Stimulated activated CD8-positive, alpha-beta memory T cell treated with anti-CD3 and anti-CD28 coated beads, Interleukin-2, amount 100 ng/mL, for 1 hour (primary cell): ENCODE measurements at places on chromosomes 4 and X.

GRCh38 chr4:118716304-118716703 lies 31.1 kb downstream of the METTL14 start:
- no peak for DNase-seq

DNA sequence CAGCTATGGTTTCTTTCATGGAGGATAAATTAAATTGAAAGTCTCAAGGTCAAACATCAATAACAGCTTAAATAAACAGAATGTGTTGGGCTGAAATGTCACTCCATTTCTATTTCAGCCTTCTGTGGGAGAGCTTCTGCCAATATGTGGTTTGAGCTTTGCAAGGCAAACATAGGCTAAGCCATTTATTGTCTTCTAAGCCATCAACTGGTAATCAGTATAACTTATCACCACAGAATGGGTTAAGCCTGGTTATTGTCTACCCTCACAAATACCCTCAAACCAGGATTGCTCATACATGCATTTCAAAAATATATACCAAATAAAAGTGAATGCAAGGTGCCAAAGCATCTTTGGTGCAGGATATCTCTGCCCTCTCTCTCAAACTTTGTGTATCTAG lies 52.7 kb downstream of the GABRB1 start:
- DNase-seq = no peak

- no peak for DNase-seq
These were observed 27.0 kb downstream of the PROM1 start for GRCh38 chr4:16056681-16057385.

DNA sequence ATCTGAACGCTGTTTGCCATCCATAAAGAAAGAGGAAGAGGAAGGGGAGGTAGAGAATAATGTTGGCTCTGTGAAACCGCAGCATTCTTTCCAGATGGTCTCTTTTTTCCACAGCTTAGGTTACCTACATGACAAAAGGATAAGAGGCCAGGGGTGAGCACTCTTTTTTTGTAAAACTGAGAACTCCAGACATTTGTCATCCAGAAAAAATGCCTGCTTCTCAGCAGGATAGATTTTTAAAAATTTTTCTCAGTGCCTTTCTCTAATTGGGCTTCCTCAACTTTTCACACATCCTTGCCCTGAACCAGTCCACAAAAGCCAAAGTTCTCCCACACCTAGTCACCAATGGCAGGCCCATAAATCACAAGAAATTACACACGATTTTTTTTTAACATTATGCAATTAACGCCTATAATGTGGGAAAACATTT lies 158.1 kb upstream of the TENM3 start:
- DNase-seq = no peak
